ENCODE measurements at places on chromosomes 6 and 20. TPM values are rescaled to one million over a fixed set of nuclear protein-coding genes. Genes with fewer than 3 reads are reported as not detected.

The PDE7B gene
- 7.1 TPM for polyA plus RNA-seq

The SMOC2 gene
- polyA plus RNA-seq: 56.2 TPM

DNA sequence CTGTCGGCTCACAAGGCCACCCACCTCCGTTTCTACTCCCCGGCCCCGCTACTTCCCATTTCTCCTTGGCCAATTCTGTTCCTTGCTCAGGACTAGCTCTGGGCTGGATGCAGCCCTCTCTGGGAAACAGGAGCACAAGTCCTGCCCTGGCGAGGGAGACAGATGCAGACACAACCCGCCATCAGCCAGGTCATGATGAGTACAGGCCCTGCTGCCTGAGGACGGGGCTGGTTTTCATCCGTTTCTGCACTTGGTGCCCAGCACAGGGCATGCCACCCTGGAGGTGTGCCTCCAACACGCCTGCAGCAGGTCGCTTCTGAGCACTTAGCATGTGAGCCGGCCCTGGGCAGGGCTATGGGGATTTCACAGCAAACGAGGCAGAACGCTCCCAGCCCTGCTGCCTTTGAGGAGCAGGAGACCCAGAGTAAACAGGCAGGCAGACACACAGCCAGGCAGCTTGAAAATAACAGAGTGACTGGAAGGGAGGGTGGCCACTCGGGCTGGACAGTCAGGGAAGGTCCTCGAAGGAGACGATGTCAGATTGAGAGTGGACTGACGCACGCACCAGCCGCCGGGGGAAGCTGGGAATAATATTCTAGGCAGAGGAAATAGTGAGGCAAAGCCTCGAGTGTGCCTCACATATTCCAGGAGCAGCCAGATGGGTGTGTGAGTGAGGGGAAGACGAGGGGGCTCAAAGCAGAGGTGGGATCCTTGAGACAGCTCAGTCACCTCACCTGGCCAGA is 21.2 kb upstream of the VSTM2L start:
- no peak for DNase-seq

DNA sequence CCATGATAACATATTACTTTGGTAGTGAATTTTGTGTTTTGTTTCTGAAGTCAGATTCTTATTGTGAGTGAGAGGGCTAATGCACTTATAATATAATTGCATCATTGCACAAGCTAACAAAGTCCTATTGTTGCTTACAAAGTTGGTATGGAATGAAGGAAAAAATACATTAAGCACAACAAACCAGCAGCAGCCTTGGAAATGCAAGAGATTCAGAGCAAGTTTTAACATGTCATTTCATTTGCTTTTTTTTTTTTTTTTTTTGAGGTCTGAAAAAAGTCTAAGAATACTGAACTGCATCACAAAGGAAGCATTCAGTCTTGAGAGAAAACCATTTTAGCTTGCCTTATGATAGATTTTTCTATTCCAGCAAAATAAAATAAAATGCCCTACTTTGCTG is 57.6 kb downstream of the PLCB4 start:
- DNase-seq: no peak

GRCh38 chr6:14273191-14273590 is 155.6 kb downstream of the CD83 start:
- no peak for DNase-seq

GRCh38 chr6:44189257-44189656 is 27.5 kb upstream of the MYMX start:
- no peak for DNase-seq

DNA sequence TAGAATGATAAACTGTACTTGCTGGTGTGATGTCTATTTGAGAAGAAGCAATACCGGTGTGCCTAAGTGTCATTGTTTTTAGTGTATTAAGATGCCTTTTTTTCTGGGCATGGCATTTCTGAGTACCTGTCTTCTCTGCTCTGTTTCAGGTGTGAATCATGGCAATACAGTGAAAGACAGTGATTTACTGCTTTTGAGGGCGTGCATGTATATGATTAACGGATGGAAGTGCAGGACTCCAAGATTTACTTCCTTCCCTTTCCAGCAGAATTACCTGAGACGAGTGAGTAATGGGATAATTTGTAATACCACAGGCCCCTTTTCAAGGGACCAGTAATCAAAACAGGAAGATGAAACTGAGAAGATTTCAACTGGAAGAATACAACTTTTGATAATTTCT is 315.8 kb downstream of the SOX4 start:
- no peak for DNase-seq

The HLA-DOB gene
- polyA plus RNA-seq: not detected
